ENCODE measurements at places on chromosomes 4 and X.

DNA sequence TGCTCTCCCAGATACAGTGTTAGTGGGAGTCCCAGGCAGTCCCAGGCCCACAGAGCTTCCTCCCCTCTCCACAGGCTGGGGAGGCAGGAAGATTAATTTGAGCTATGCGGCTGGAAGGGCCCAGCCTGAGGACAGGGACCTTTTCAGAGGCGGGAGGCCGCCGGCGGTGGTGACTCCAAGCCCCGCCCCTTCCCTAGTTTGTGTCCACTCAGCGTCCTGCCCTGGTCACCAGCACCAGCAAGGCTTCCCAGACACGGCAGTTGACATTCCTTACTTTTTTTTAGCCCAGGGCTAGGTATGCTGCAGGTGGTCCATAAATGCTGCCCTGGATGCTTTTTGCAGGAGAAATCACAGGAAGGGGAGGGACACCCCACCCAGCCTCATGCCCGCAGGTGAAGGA is 67.7 kb upstream of the LRPAP1 start:
- no peak for DNase-seq

- no peak for DNase-seq
Observed at GRCh38 chrX:5672099-5672498, 556.6 kb downstream of the NLGN4X start.

GRCh38 chr4:84901173-84901572 is 65.3 kb downstream of the WDFY3 start:
- DNase-seq: no peak

DNA sequence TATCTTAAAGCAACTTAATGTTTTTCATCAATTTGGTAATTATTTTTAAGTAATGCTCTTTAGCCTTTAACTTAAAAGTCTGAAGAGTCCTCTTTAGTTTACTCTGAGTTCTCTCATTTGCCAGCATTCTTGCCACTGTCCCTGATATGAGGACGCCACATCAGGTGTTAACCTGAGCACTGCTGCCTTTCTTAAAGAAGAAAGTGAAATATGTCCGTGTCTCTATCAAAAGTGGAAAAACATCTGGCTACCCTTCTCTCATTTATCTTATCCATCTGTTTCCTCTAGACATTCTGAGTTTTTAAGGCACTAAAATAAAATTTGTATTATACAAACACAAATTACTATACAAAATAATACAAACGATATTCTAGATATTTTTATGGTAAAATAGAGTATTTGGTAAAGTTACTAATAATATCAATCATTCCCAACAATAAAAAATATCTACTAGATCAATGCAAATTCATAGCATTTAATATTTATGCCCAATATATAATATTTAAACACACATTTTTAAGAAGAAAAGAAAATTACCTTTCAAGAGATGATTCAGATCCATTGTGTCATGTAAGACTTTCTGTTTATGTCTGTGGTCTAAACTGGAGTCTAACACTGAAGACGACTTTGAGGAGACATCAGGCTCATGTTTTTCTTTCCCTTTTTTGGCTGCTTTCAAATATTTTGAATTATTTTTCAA is 14.0 kb downstream of the CFAP97 start:
- DNase-seq: no peak

All from CD4-positive, alpha-beta T cell treated with Interleukin-17A for 4 hours (primary cell).